GDM1 (cell line): ENCODE measurements at places on chromosomes 3 and 15.

GRCh38 chr3:71339049-71339448 is 244.5 kb downstream of the FOXP1 start:
- DNase-seq = no peak

DNA sequence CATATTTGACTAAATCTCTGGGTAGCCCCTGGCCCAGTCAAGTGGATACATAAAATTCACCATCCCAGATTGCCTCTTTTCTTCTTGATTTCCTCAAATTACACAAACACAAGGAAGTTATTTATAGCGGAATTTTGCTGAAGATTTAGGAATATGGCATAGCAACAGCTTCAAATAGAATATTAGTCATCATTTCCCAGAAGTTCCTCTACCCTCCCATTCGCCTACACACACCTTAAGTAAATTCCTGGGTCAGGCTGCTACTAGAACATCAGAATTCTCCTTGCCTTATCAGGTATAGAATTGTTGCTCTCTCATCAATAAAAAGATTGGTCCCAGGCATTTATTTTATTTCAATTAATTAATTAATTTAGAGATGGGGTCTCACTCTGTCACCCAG is 31.6 kb downstream of the MESD start:
- DNase-seq = no peak

GRCh38 chr15:67253101-67253500 is 1.4 kb downstream of the AAGAB start:
- DNase-seq = no peak

- no peak for DNase-seq
These were observed 9.8 kb upstream of the TMEM40 start for GRCh38 chr3:12768579-12769527.

GRCh38 chr3:170542704-170543103 is 43.2 kb downstream of the SLC7A14 start:
- DNase-seq = no peak

DNA sequence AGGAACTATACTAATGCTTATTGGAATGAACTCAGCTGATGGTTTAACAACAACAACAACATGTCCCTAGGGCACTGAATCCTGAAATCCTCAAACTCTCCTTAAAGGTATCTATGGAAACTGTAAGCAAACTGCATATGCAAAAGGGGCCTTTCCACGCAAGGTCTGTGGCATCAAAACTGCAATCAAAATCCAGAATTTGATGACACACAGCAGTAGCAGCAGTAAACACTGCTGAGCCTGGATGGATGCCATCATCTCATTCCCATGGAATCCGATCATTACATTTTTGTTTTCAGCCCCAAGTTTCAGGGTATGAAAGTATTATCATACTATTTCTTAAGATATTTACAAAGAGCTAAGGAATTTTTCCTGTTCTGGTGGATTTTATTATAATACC is 399.7 kb downstream of the VPS13C start:
- no peak for DNase-seq

DNA sequence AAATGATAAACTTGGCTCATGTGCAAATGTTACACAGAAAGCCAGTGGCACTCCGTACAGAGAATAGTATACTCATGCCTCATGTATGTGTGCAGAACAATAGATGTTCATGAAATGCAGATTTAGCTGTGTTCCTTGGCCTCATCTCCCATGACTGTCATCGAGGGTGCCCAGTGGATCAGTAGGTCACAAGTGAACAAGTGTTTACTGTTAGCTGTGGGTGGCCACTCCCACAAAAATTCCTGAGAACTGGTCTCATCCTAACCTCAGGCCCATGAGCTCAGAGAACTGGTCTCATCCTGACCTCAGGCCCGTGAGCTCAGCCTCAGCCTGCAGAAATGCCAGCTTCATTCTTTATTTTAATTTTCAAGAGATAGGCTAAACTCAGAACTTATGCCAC is 124.1 kb downstream of the GADL1 start:
- DNase-seq = no peak

DNA sequence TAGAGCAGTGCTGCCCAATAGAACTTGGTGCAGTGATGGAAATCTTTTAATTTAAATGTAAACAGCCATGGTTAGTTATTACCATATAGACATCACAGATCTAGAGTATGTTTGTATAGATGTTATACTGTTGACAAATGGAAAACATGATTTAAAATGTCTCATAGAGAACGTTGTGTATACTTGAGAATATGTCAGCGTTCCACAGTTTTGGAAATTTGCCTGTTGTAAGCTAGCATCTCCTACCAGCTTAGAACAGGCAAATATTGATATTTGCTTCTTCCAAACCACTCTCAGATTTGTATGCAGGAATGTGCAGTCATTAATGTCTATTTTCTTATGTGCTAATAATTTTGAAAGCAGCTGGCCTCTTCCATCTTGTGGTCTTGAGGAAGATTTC is 8.4 kb upstream of the LXN start:
- no peak for DNase-seq
